ENCODE measurements at places on chromosomes 12 and 14.

GRCh38 chr12:15090441-15090840 is 117.6 kb downstream of the PDE6H start:
- no peak for DNase-seq

DNA sequence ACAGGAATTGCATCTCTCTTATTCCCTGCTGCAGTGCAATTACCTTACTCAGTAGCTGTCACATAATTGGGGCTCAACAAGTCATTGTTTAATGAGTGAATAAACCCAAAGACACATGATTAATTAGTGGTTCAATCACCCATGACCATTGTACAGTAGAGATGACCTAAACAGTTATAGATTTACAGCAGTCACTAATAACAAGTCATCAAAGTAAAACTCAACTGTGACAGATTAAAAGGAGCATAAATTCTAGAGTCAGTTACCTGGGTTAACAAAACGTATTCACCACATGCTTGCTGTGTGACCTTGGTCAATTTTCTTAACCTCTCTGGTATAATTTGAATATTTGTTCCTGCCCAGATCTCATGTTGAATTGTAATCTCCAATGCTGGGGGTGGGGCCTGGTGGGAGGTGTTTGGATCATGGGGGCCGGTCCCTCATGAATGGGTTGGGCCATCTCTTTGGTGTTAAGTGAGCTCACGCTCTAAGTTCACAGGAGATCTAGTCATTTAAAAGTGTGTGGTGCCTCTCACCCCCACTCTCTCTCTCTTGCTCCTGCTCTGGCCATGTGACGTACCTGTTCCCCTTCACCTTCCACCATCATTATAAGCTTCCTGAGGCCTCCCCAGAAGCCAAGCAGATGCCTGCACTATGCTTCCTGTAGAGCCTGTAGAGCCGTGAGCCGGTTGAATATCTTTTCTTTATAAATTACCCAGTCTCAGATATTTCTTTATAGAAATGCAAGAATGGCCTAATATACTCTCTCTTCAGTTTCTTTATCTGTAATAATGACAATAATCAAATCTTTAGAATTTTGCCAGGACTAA is 141.9 kb upstream of the PLEKHG7 start:
- DNase-seq: no peak

GRCh38 chr12:72282721-72283120 is 10.6 kb downstream of the TRHDE start:
- no peak for DNase-seq

DNA sequence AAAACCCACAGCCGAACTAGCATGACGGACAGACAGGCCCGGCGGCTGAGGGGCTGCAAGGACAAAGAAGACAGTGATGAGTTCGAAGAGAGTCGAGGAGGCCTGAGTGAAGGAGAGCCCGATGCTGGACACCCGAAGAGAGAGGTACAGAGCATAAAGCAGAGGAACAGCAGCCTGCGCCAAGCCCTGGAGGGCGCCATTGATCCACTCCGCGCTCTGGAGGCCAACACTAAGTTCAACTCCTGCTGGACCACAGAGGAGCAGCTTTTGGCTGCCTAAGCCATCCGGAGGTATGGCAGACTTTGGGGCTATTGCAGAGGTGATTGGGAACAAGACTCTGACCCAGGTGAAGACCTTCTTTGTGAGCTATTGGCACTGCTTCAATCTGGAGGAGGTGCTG is 7.8 kb upstream of the PLXNC1 start:
- DNase-seq: peak; percentile 51

GRCh38 chr12:21296751-21297406 is 37.8 kb downstream of the SLCO1A2 start:
- no peak for DNase-seq

- DNase-seq: no peak
Measured at GRCh38 chr12:58393152-58393551, 451.8 kb downstream of the ATP23 start.

GRCh38 chr14:64501411-64502171 is 2.0 kb downstream of the ZBTB25 start:
- DNase-seq: no peak

DNA sequence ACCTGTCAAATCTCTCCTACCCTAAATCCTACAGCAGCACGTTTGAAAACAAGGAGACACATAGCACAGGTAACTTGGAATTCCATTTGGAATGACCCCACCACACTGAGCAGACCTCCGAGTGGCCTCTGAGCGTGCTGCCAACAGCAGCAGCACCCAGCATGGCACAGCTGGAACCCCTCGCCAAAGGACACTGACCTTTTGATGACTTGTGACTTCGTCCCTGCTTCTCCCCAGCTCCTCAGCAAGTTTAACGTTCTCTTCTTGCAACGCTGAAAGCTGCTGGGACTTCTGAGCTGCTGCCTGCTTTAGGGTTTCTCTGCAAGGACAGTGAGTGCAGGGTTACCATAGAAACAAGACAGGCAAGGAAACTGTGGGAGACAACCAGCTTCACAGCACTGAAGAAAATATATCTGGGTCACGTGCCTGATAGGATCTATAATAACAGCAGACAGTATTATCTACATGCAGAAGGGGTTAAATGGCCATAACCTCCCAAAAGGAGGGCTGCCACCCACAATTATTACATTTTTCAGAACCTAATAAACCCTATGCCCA is 43.3 kb upstream of the VPS33A start:
- no peak for DNase-seq

All from endothelial cell (in vitro differentiated cells).